Skin of body (tissue), 3 donors: ENCODE measurements at places on chromosomes 13 and 19.
A peak's percentile ranks its signal among the peaks of the same experiment; 100 is the strongest.

- DNase-seq: no peak
Observed at GRCh38 chr19:38736413-38737280, 7.6 kb downstream of the CAPN12 start.

DNA sequence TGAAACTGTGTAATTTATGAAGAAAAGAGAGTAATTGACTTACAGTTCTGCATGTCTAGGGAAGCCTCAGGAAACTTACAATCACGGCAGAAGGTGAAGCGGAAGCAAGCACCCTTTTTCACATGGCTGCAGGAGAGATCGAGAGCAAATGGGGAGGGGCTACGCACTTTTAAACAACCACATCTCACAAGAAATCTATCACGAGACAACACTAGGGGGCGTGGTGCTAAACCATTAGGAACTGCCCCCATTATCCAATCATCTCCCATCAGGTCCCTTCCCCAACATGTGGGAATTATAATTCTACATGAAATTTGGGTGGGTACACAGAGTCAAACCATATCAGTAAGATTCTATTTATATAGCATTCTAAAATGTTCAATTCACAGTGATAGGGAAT is 114.8 kb upstream of the TRPC4 start:
- no peak for DNase-seq

- DNase-seq: peak; percentile 36
Observed at GRCh38 chr13:83151308-83151660, 731.0 kb downstream of the SLITRK1 start.

GRCh38 chr13:111470933-111471332 is 150.5 kb downstream of the TEX29 start:
- no peak for DNase-seq

DNA sequence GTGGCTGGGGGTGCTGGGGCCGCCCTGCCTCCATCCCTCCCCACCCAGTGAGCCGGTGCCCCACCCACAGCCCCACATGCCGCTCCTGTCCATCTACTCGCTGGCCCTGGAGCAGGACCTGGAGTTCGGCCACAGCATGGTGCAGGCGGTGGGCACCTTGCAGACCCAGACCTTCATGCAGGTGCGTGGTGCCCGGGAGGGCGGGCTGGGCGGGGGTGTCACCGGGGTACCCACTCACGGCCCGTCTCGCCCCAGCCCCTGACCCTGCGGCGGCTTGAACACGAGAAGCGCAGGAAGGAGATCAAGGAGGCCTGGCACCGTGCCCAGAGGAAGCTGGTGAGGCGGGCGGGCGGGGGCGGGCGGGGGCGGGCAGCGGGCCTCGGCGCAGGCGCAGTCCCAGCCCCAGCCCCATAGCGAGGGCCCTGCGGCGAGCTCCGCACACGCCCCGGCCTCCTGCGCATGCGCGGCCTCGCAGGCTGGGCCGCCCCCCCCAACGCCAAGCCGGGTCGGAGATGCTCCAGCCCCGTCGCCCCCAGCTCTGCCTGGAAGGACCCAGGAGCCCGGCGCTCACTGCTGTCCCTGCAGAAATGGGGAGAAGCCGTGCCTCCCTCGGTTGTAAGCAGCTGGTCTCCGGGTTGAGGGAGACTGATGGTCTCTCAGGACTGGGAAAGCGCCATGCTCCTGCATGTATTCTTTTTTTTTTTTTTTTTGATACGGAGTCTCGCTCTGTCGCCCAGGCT is 7.7 kb downstream of the ARHGAP45 start:
- no peak for DNase-seq

DNA sequence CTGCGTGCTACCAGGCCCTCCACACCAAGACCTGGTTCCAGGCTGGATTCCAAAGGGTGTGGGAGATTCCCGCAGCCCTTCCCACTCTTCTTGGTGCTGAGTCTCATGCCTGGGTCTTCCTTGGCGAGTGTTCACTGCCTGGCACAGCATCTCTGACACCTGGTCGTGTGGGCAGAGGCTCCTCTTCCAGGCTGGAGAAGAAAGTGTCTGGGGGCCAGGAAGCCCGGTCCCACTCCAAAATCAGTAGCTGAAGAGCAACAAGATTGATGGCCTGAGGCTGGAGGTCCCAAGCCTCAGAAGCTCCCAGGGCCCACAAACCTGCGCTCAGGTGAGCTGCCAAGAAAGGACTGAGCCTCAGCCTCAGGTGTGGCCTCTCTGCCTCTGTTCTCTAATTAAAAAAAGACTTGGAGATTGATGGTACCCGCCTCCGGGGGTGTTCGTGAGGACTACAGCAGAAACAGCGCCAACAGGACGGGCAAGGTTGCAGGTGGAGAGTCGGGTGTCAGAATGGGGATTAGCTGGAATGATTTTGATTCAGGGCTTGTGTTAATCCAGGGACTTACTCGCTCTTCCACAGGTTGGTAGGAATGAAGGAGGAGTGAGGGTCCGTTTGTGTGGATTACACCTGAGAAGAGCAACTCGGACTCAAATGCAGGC is 217.5 kb downstream of the TEX29 start:
- no peak for DNase-seq

DNA sequence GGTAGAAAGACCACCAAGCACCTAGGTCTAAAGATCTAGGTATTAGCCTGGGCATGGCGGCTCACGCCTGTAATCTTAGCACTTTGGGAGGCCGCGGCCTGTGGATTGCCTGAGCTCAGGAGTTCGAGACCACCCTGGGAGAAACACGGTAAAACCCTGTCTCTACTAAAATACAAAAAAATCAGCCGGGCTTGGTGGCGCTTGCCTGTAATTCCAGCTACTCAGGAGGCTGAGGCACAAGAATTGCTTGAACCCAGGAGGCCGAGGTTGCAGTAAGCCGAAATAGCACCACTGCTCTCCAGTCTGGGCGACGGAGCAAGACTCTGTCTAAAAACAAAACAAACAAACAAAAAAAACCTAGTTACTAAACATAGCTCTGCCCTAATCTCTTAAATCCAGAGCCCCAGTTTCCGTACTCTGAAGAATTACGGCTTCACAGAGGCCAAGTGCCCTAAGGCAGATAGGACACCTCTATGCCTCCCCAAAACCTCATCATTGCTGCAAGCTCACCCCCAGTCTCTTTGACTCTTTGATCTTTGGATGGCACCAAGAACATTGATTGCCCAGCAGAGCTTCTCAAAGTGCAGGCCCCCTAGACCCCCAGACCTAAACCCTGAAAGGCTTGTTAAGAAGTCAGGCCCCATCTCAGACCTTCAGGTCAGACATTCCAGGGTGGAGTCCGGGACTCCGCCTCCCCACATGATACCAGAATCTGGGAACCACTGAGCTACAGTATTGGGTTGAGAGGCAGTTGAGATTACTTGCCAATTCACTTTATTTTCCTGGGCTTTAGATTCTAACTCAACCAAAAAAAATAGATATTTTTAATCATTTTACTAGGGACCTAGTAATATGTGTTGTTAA is 2.8 kb downstream of the COL4A2 start:
- DNase-seq: no peak

DNA sequence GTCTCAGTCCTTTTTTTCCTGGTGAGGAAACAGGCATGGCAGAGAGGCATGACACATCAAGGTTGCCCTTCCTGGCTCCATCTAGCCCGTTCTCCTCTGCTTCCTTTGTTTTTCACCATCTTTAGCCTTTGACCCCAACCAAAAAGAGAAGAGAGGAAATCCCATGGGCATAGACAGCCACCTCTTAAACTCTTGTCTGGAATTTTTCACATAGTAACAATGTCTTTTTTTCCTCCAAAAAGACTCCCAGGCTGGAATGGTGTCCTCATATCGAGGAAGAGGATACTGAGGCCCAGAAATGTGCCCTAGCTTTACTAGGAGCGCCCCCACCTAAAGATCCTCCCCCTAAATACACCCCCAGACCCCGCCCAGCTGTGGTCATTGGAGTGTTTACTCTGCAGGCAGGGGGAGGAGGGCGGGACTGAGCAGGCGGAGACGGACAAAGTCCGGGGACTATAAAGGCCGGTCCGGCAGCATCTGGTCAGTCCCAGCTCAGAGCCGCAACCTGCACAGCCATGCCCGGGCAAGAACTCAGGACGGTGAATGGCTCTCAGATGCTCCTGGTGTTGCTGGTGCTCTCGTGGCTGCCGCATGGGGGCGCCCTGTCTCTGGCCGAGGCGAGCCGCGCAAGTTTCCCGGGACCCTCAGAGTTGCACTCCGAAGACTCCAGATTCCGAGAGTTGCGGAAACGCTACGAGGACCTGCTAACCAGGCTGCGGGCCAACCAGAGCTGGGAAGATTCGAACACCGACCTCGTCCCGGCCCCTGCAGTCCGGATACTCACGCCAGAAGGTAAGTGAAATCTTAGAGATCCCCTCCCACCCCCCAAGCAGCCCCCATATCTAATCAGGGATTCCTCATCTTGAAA is at the start of gene GDF15:
Gene GDF15, plus strand, starts transcription at position 484 of the 868 bp plus-strand sequence. Its CDS starts 32 bp downstream, at position 516.
- no peak for DNase-seq

DNA sequence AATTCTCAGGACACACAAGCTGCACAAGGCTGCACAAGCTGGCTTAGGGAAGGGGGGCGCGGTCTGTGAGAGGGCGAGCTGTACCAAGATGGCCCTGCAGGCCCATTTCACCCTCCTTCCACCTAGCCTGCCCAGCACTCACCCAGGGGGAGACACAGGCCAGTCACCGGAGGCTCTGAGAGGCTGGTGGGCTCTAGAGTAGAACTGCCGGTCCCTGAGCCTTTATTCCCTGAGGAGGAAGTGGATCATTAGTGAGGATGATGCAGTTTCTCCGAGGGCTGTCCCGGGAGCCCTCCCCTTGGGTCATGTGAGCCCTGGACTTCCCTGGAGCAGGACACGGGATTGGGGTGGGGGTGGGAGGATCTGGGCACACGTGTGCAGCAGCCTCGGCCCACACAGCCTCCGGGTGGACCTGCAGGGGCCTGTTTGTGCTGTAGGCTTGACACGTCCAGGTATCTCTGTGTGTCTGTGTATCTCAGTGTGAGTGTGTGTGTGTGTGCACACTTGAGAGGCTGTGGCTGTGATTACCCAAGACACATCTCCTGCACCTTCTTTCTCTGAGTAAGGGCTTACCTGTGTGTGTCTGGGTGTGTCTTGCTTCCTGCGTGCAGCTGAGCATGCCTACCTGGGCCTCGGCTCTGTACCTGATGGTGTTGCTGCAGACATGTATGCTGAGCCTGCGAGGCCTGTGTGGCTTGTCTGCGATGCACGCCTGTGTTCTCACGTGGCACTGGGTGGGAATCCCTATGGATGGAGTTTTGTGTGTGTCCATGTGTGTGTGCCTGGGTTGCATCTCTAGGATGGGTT is at the start of gene ACP5:
Gene ACP5, minus strand, starts transcription at position 195 of the 807 bp plus-strand sequence. CDS start 328 bp downstream, outside the sequence.
- no peak for DNase-seq

DNA sequence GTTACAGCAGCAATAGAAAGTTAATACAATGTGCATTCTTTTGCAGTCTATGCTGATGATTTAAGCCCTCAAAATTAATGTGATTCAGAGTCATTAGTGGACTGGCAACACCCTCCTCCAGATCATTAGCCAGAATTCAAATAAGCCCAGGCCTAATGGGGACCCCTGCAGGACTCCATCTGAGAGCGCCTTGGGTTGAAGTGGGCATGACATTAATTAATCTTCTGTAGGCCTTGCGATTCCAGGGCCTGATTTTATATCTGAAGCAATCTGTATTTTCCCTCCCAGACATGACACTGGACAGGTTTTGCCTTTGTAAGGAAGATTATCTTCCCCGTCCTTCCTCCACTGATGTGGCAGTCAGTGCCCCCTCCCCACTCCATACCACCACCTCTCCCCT is 442.9 kb downstream of the FOXO1 start:
- no peak for DNase-seq

DNA sequence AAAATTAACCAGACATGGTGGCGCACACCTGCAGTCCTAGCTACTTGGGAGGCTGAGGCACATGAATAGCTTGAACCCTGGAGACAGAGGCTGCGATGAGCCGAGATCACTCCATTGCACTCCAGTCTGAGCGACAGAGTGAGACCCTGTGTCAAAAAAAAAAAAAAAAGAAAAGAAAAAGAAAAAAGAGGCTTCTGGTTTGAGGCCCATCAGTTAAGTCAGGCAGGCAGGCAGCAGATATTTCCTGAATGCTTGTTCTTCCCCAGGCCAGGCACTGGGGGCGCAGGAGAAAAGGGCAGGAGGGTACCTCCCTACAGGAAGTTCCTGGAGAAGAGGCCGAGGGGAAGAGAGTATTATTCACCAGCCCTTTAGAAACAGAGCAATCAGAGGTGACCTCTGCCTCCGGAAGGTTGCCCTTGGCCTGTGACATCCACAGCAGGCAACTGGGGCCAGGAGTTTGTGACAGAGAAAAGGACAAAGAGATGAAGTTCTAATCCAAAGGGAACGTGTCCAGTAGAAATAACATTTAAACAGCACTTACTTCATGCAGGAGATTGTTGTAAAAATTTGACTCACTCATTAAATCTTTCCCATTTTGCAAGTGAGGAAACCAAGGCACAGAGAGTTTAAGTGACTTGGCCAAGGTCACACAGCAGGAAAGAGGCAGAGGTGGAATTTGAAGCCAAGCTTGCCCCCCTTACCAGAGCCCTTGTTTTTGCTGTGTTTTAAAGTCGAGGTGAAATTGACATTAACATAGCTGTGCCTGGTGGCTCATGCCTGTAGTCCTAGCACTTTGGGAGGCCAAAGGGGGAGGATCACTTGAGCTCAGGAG is 4.3 kb upstream of the RLN3 start:
- DNase-seq: no peak

GRCh38 chr19:51091126-51091525 is 8.4 kb upstream of the KLK14 start:
- DNase-seq: no peak

- no peak for DNase-seq
Observed at GRCh38 chr13:40456397-40456953, 210.0 kb downstream of the FOXO1 start.

GRCh38 chr13:31167490-31167889 is 5.8 kb upstream of the HSPH1 start:
- DNase-seq: no peak

- DNase-seq: no peak
Observed at GRCh38 chr13:44760434-44760833, 184.3 kb upstream of the TSC22D1 start.

GRCh38 chr13:73748404-73748803 is 385.8 kb downstream of the KLF12 start:
- no peak for DNase-seq

GRCh38 chr19:18338541-18338940 is 1.9 kb upstream of the PGPEP1 start:
- DNase-seq: no peak

- DNase-seq: no peak
Observed at GRCh38 chr13:112574834-112575613, 12.9 kb downstream of the TUBGCP3 start.
